Caco-2 (cell line): ENCODE measurements at places on chromosomes 5 and 9. TPM values are rescaled to one million over a fixed set of nuclear protein-coding genes. Genes with fewer than 3 reads are reported as not detected.

THG1L gene
- 19.8 and 22.9 TPM in 2 replicates for total RNA-seq

OLFM1 gene
- not detected in 2 replicates for total RNA-seq

MEF2C gene
- total RNA-seq, result 1.5 and 1.9 TPM in 2 replicates

SLC27A6 gene
- total RNA-seq, result not detected in 2 replicates

FOXD4L6 gene
- total RNA-seq, result not detected in 2 replicates

IL17B gene
- total RNA-seq, result not detected in 2 replicates

TNC gene
- total RNA-seq, result 11.4 and 17.6 TPM in 2 replicates

NME5 gene
- total RNA-seq, result not detected in 2 replicates

DNA sequence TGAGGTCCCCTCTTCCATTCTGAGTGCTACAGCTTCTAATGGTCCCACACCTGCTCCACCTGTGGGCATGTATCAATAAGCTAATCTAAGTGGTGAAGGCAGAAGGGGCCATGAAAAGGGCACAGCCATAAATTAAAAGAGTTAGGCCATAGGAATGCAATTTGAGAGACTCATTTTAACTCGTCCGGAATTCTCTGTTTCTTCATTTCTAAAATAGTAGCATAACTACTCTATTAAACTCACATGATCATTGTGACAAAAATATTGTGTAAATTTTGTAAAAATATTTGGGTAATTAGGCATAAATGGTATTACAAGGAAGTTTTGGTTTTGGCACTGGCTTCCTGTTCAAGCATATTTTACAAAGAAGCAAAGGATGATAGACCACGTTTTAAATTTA lies 103.1 kb upstream of the TXNDC8 start:
- no peak for DNase-seq

DNA sequence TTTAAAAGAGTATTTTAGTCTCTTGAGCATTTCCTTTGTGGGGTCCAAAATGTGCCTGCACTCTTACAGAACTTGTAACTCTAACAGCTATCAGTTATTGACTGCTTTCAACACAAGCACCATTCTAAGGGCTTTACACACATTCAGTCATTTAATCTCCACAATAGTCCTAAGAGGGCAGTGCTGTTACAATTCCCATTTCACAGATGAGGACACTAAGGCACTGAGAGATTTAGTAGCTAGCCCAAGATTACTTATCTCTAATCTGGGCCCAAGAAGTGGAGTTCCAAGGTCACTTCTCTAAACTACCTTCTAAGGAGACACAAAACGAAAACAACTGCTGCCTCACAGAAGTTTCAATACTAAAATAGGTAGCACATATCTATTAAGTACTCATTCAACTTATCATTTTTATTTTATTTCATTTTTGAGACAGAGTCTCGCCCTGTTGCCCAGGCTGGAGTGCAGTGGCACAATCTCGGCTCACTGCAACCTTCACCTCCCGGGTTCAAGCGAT lies 275.2 kb downstream of the CWC27 start:
- DNase-seq, result no peak

GRCh38 chr5:38494763-38495162 lies 61.7 kb downstream of the LIFR start:
- no peak for DNase-seq

DNA sequence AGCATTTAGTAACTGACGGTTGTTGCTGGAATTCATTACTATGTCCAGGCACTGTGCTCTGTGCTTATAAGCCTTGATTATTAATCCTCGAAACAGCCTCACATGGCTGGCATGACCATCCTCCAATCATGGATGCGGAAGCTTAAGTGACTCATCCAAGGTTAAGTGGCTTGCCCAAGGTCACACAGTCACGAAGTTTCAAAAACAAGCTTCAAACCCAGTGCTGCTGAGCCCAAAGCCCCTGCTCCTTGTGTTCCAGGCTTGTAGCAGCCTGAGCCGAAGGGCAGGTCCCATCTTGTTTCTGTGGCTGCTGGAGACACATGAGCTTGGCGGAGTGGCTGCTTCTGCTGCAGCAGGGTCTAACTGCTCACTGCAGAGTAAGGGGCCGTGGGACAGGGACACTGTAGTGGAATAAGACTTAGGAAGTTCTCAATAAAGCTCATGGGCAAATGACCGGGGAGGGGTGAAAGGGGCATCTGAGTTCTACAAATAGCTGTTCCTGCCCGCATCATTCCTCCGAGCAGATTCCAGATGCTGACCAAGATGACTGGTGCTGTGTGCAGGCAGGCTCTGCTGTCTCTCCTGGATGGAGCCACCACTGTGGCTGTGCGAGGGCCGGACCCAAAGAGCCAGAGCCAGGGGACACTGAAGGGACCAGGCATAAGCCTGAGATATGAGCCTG lies 32.4 kb downstream of the WHRN start:
- no peak for DNase-seq

- DNase-seq, result no peak
These were observed 335.4 kb downstream of the MSX2 start for GRCh38 chr5:175059687-175060211.

GRCh38 chr9:29285818-29286217 lies 1712.5 kb upstream of the C9orf72 start:
- peak; percentile 1 for DNase-seq

- no peak for DNase-seq
These were observed 4.4 kb downstream of the SLC25A25 start for GRCh38 chr9:128072144-128073021.

DNA sequence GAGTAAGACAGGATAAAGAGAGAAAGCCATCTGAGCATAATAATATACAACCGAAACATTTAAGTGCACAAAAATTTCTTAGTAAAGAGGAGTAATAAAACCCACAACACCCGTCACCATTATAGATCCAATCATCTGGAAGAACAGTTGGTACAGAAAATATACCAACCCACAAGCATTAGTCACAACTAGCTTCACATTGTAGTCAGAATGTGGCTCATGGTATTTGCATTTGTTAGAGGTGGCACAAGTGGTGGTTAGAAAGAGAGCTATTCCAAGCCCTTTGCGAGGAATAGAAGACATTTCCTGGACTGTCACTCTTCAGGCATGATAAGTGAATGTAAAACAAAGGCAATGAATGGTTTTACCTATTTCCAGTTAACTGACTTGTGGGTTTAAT lies 677.5 kb upstream of the ST8SIA4 start:
- no peak for DNase-seq

- no peak for DNase-seq
These were observed 129.9 kb upstream of the MOCS2 start for GRCh38 chr5:53239301-53239990.

DNA sequence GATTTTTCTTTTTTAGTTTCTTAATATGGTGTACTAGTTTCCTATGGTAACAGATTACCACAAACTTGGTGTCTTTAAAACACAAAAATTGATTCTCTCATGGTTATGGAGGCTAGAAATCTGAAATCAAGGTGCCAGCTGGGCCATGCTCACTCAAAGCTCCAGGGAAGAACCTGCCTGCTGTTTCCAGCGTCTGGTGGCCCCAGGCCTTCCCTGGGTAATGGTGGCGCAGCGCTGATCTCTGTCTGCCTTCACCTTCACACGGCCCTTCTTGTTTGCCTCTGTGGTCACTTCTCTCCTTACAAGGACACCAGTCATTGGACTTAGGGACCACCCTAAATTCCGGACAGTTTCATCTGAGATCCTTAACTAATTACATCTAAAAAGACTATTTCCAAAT lies 70.5 kb upstream of the GFPT2 start:
- no peak for DNase-seq
